D341Med (cell line): ENCODE measurements at places on chromosomes 7 and 10.
A peak's percentile ranks its signal among the peaks of the same experiment; 100 is the strongest.

- DNase-seq, result no peak
Observed at GRCh38 chr10:110980807-110981206, 61.4 kb downstream of the SHOC2 start.

GRCh38 chr10:109924967-109925620, 1.8 kb upstream of the XPNPEP1 start:
- no peak for DNase-seq

DNA sequence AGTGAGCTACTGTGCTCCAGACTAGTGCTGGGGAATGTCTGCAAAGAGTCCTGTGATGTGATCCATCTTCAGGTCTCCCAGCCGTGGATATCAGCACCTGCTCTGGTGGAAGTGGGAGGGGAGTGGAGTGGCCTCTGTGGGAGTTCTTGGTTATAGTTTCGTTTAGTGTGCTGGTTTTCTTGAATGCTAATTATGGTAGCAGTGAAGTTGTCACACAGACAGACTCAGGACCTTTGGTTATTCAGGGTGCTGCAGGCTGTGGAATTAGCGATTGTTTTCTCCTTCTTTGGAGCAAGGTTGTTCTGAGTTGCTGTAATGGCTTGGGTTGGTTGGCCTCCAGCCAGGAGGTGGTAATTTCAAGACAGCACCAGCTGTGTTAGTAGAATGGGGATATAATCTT, 132.7 kb upstream of the HGF start:
- DNase-seq, result no peak

DNA sequence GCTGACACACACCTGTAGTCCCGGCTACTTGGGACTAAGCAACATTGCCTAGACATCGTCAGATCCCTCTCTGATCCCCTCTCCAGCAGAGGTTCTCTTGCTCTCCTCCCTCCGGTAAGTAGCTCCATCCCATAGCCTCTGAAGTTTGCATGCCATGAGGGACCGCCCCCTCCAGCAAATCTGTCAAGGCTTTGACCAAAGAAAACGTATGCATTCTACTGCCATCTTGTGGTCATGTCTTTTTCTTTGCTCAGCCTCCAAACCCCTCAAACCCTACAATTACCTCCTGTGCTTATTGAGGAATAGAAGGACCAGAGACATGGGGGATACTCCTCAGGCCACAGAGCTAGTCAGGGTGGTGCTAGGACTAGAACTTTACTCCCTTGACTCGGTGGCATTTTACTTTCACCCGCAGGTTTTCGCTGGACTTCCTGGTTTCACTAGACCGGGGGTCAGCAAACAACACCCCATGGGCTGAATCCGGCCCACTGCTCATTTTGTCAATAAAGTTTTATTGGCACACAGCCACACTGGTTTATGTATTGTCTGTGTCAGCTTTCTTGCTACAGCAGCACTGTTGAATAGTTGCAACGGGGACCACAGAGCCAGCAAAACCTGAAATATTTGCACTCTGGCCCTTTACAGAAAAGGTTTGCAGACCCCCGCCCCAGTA, 202.6 kb upstream of the FOXK1 start:
- DNase-seq, result peak; percentile 58

DNA sequence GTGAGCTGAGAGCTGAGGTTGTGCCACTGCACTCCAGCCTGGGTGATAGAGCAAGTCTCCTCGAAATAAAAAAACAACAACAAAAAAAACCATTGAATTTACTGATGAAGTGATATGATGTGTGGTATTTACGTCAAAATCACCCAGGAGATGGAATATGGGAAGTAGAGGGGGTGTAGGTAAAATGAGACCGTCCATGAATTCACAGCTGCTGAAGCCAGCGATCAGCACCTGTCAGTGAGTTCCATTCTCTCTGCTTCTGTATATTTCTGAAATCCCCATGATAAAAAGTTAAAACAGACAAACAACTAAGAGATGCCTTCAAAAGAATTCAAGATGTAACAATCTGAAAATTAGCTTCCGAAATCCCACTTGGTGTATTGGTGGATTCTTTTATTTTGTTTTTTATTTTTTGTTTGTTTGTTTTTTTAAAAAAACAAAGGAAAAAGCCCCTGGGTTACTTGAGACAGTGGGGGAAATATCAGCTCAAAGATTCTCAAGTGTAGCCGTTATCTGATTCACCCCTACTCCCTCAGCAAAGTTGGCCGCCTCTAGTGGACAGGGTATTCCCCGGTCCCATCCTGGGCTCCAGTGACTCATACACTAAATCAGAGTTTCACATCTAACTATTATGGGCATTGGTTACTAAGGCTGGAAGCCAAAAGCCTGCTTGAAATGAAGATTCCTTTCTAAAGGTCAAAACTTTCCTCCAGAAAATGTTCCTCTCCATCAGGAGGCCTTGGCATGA, 76.4 kb downstream of the MAP3K8 start:
- no peak for DNase-seq

GRCh38 chr7:105003275-105003674, 10.7 kb upstream of the KMT2E start:
- no peak for DNase-seq

DNA sequence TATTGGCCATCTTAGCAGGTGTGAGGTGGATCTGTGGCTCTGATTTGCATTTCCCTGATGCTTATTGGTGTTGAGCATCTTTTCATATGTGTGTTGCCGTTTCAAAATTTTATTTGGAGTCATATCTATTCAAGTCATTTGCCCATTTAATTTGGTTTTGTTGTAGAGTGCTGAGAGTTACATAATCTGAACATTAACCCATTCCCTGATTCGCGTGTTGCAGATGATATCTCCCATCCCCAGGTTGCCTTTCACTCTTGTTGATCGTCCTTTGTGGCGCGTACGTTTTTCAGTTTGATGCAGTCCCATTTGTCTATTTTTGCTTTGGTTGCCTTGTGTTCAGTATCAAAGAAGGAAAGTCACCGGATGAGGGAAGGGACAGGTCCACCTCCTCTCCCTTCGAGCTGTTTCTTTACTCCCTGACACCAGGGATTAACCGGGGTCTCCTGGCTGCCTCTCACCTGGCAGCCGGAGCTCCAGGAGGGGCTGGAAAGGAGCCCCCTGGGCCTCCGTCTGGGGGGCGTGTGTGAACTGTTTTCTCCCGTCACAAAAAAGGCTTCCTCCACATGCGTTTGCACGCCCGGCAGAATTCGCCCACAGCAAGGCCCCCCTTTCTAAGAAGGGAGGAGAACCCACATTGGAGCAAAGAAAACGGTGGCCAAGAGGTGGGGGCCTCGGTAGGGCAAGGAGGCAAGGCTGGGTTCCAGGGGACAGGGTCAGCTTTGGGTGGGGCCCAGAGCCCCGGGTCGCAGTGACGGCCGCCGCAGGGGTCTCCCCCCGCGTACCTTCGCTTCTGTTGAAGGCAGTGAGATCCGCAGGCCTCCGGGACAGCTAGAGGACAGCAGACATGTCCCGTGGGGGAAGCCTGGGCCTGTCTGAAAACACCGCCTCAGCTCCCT, 8.3 kb downstream of the MNX1 start:
- peak; percentile 30 for DNase-seq

GRCh38 chr10:95499482-95499989, 61.6 kb downstream of the SORBS1 start:
- no peak for DNase-seq

- no peak for DNase-seq
Observed at GRCh38 chr7:96713037-96713436, 3.4 kb upstream of the SEM1 start.

DNA sequence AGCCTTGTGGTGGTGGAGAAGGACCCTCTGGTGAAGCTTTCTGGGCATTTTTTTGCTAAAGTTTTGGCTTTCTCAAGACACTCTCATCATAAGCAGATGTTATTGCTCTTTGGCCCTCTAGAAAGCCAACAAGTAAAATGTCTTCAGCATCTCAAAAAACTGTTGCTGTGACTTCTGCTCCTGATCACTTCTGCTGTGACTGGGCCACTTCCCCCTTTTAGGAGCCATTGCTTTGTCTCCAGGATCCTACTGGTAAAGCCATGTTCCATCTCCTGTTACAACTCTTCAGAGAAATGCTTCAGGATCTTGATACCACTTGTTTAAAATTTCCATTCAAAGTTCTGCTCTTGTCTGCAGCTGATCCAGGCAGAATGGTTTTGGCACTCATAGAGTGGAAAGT, 10.9 kb downstream of the PARP12 start:
- DNase-seq, result no peak
